ENCODE measurements at places on chromosomes 4 and X.

- DNase-seq = no peak
Observed at GRCh38 chr4:87363552-87363951, 27.4 kb downstream of the HSD17B11 start.

GRCh38 chrX:37989304-37989703 lies 17.0 kb upstream of the SYTL5 start:
- DNase-seq = no peak

DNA sequence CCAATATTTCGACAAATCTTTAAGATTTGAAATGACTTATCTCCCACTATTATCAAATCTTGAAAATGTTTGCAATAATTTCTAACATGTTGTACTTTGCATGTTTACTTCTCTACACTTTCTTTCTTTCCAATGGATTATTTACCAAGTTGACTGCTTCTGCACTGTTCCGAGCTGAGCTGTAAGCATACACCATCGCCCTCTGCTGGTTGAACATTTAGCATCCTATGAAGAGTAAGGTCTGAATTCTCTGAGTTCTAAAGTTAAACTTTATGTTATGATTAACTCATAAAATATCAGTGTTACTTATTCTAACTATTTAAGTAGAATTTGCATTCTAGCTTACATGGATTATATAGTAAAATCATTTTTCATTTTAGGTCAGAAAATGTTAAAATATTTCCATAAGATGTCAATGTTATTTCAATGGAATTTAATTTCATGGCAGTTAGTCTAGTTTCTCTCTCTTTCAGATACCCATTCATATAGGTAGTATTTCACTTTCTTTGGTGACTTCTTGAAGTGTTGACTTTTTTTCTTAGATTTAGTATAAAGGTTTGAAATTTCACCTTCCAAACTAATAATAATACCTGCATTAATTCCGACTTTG lies 137.4 kb downstream of the DKK2 start:
- no peak for DNase-seq

- no peak for DNase-seq
Observed at GRCh38 chrX:39817754-39818470, 279.8 kb downstream of the BCOR start.
